Tracheal epithelial cell (primary cell): ENCODE measurements at places on chromosomes 6 and 20. TPM values are rescaled to one million over a fixed set of nuclear protein-coding genes. Genes with fewer than 3 reads are reported as not detected.

The APCDD1L gene
- total RNA-seq: 1.7 TPM in 1 of 2 replicates, not detected in the other

The FNDC1 gene
- not detected in 2 replicates for total RNA-seq

The PTCRA gene
- total RNA-seq: not detected in 2 replicates

The FGD2 gene
- total RNA-seq: under 0.01 and 0.48 TPM in 2 replicates

The EDN3 gene
- not detected in 2 replicates for total RNA-seq

The PDRG1 gene
- total RNA-seq: 4.3 and 4.8 TPM in 2 replicates

The ZNF334 gene
- total RNA-seq: 1.2 and 2.6 TPM in 2 replicates

The SLC17A2 gene
- not detected in 2 replicates for total RNA-seq

The ZKSCAN3 gene
- 3.1 and 4.5 TPM in 2 replicates for total RNA-seq

The NR2E1 gene
- total RNA-seq: not detected in 2 replicates

The OPRL1 gene
- total RNA-seq: under 0.01 and 0.24 TPM in 2 replicates

The LHFPL5 gene
- not detected in 2 replicates for total RNA-seq

The CAP2 gene
- total RNA-seq: 3.2 and 5.3 TPM in 2 replicates

The PCMT1 gene
- total RNA-seq: 129 and 183 TPM in 2 replicates

The LAMA4 gene
- total RNA-seq: 0.64 and 1.4 TPM in 2 replicates

The CRIP3 gene
- not detected in 2 replicates for total RNA-seq

The SLC35D3 gene
- total RNA-seq: under 0.01 TPM in 1 of 2 replicates, not detected in the other

The CCR6 gene
- not detected in 2 replicates for total RNA-seq

The GSTA2 gene
- total RNA-seq: not detected in 2 replicates

The EBF4 gene
- total RNA-seq: 1.1 and 1.2 TPM in 2 replicates

The ZNF318 gene
- total RNA-seq: 3.0 and 3.1 TPM in 2 replicates

The RNF146 gene
- 21.2 and 30.7 TPM in 2 replicates for total RNA-seq

The KIF16B gene
- total RNA-seq: 16.1 and 17.9 TPM in 2 replicates
